ENCODE measurements at places on chromosomes 7 and 10. TPM values are rescaled to one million over a fixed set of nuclear protein-coding genes. Genes with fewer than 3 reads are reported as not detected.

PPP1R3C gene
- total RNA-seq, result 14.4 TPM

SPDYE16 gene
- not detected for total RNA-seq

CFTR gene
- total RNA-seq, result not detected

LRRC61 gene
- 15.4 TPM for total RNA-seq

CYP3A7 gene
- 1.5 TPM for total RNA-seq

HOXA6 gene
- 9.0 TPM for total RNA-seq

- no peak for DNase-seq
Measured at GRCh38 chr7:108000875-108001763, 1.8 kb downstream of the LAMB1 start.

DNA sequence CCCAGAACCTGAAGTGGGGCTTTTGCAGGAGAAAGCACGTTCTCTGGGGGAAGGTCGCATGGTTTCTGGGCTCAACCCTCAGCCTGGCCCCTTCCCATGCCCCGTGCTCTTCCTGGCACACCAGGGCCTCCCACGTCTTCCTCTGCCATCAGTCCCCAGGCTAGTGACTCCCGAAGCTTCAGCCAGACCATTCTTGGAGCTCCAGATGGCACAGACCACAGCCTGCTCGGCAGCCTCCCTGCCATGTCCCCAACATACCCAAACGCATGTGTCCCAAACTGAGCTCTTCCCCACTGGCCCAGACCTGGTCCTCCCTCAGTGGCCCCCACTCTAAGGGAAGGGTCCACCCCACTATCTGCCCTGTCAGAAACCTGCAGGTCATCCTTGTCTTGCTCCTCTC is 47.0 kb downstream of the CLRN3 start:
- no peak for DNase-seq

DNA sequence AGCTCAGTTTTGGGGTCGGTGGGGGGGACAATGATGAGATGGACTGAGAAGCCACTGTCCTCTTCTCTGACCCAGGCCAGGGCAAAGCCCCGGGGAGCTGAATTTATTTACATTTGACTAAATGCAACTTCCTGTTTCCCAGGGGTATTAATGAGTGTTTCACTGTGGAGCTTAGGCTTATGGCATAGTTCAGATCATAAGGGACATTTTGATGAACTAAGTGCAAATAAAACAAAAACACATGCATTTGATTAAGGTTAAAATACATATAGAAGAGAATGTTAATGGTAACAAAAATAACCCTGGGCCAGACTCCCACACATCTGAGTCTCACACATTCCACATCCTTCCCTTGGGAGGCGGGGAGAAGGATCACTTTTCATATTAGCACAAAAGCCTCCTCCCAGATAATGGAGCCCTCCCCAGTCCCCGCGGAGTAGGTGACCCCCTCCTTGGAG is 320.6 kb downstream of the FRMD4A start:
- DNase-seq, result no peak

GRCh38 chr10:133568287-133568614 is 2.9 kb upstream of the SYCE1 start:
- no peak for DNase-seq

DNA sequence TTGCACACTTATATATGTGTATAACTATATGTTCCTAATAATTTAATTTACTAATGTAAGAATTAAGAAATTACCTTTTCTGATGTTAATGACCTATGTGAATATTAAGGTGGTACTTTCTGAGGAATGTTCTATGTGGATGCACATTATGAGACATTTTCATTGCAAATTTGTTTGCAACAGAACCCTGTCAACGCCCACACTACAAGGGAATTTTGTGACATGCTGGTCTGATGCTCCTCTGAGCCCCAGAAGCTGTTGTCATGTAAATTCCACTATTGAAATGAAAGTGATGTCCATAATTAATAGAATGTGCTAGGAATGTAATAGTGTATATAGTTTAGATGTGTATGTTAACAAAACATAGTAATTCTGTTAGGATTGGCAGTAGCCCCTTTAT is 4.5 kb downstream of the GRM3 start:
- no peak for DNase-seq

GRCh38 chr10:92111336-92111939 is 179.4 kb downstream of the CPEB3 start:
- DNase-seq, result no peak

GRCh38 chr10:104638861-104639589 is 2.1 kb upstream of the SORCS3 start:
- DNase-seq, result no peak

- DNase-seq, result no peak
Measured at GRCh38 chr10:15719049-15719898, 448 bp downstream of the ITGA8 start.

- DNase-seq, result no peak
Measured at GRCh38 chr7:36115448-36116321, 37.4 kb upstream of the EEPD1 start.

- no peak for DNase-seq
Measured at GRCh38 chr10:105148921-105149320, 507.8 kb downstream of the SORCS3 start.

GRCh38 chr7:515628-516027 is 4.0 kb downstream of the PDGFA start:
- no peak for DNase-seq

GRCh38 chr7:30382607-30383006 is 96.0 kb downstream of the NOD1 start:
- no peak for DNase-seq

- no peak for DNase-seq
Measured at GRCh38 chr7:68470836-68471435, 1127.3 kb upstream of the AUTS2 start.

GRCh38 chr7:64839910-64840309 is 45.7 kb downstream of the ZNF138 start:
- DNase-seq, result no peak

GRCh38 chr7:2353113-2353935 is 1.3 kb upstream of the EIF3B start:
- DNase-seq, result no peak

DNA sequence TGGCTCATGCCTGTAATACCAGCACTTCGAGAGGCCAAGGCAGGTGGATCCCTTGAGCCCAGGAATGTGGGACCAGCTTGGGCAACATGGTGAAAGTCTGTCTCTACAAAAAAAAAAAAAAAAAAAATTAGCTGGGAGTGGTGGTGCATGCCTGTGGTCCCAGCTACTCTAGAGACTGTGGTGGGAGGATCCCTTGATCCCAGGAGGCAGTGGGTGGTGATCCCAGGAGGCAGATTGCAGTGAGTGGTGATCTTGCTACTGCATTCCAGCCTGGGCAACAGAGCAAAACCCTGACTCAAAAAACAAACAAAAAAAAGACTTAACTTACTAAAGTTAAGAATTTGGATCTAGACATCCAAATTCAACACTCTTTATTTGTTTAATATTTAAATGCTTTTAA is 10.2 kb upstream of the ADO start:
- DNase-seq, result no peak

GRCh38 chr7:95312561-95312960 is 11.8 kb downstream of the PON1 start:
- DNase-seq, result no peak
